ENCODE measurements at places on chromosomes 2 and 18.

- DNase-seq: no peak
Measured at GRCh38 chr2:60303680-60304079, 249.8 kb downstream of the BCL11A start.

- no peak for DNase-seq
Measured at GRCh38 chr18:36392164-36392978, 94.9 kb downstream of the FHOD3 start.

DNA sequence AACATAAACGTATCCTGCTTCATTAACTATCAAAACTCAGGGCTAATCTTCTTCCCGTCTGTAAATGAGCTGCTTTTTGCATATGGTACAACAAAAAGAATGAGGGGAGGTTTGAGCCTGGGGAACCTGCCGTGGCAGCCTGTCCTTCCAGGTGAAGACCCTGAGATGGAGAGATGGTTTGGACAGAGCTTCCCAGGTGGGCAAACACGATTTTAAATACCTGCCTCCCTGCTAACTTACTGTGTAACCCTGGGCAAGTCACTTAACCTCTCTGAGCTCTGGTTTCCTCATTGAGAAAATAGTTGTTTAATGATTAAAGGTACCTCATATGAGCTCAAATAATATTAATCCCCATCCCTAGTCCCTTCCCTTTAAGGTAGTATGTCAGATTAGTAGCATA lies 9.0 kb downstream of the EMX1 start:
- no peak for DNase-seq

GRCh38 chr2:190355968-190356644 lies 12.7 kb downstream of the INPP1 start:
- no peak for DNase-seq

DNA sequence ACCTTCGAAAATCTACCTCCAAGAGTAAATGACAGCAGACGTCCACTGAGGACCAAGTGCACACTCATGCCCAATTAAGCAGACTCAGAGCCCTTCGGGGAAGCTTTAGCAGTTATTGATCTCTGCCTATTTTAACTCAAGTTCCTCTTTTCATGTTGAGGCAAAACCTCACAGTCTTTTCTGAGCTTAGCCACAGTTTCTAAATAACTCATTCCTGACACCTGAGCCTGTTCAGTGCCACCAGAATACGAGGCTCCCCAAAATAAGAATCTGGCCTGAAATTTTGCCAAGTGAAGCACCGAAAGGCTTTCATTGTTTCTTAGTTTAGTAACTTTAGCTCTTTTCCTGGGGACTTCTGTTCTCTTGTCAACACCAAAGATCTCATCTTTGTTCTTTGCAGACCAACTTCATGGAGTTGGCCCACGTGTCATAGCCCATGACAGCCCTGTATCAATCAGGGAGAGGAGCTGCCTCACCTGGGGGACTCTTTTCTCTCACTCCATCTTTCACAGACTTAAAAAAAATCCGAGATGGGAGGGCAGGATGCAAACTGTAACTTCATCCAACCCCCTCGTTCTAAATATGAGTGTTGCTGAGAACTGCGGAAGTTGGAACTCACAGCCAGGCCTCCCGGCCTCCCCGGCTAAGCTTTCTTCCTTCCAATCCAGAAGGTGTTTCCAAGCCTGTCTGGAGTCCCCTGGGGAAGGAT lies 22.2 kb downstream of the INPP5D start:
- DNase-seq: no peak

GRCh38 chr2:214946949-214947348 lies 137.5 kb upstream of the BARD1 start:
- DNase-seq: no peak

- no peak for DNase-seq
Measured at GRCh38 chr2:219010162-219010756, 17.0 kb upstream of the CRYBA2 start.

- no peak for DNase-seq
Measured at GRCh38 chr2:143471550-143471949, 342.3 kb downstream of the ARHGAP15 start.

GRCh38 chr18:48037481-48038271 lies 107.2 kb upstream of the SMAD2 start:
- DNase-seq: no peak

- no peak for DNase-seq
Measured at GRCh38 chr18:10081492-10081891, 167.7 kb downstream of the VAPA start.

GRCh38 chr2:47088371-47089082 lies 66.6 kb downstream of the STPG4 start:
- DNase-seq: no peak

- DNase-seq: no peak
Measured at GRCh38 chr2:118968042-118968441, 26.0 kb downstream of the MARCO start.

GRCh38 chr2:19349911-19350677 lies 8.3 kb downstream of the OSR1 start:
- DNase-seq: no peak

DNA sequence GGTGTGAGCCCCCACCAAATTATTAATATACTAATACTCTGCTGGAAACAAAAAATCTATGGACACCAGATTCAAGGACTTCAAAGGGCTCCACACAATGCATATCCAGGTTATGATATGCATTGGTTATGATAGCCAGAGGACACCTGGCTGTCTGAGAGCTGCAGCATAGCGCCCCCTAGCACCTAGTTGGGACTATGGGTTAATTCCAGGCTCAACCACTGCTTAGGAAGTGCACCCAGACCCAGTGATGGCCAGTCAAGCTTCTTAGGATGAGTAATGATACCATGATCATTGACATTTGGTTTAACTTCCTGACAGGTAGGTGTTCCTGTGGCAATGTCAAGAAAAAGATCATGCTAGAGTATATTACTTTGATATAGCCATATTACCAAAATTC lies 3.8 kb upstream of the FRZB start:
- no peak for DNase-seq

GRCh38 chr2:20879221-20879620 lies 56.3 kb upstream of the LDAH start:
- no peak for DNase-seq

- no peak for DNase-seq
Measured at GRCh38 chr2:98793897-98794830, 63.2 kb upstream of the MGAT4A start.

DNA sequence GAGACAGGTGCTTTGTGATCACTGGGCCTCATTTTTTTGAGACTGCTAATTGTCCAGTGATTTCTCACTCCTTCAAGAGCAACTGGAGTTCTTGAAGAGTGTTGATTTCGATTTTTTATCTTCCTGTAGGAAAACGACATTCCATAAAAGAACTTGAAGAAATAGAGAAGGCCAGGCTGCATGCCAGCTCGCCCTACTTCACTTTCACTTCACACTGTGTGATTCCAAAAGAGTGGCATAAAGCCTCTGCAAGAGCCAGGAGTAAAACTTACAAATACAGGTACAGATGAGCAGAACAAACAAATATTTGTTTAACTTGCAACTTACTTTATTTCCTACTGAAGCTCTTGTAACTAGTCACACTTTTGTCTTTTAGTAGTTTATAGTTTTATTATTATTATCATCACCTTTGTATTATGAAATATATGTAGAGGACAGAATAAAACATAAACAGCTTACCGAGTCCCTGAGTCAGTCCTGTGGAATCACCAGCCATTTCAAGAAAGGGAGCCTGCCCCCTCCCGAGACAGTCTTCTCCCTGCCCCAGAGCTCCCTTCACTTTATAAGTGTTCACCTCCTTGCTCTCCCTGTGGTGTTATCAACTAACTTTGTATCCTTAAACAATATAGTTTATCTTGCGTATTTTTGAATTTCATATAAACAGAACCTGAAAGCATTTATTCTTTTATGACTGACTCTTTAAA lies 8.7 kb downstream of the FAM228A start:
- DNase-seq: no peak

DNA sequence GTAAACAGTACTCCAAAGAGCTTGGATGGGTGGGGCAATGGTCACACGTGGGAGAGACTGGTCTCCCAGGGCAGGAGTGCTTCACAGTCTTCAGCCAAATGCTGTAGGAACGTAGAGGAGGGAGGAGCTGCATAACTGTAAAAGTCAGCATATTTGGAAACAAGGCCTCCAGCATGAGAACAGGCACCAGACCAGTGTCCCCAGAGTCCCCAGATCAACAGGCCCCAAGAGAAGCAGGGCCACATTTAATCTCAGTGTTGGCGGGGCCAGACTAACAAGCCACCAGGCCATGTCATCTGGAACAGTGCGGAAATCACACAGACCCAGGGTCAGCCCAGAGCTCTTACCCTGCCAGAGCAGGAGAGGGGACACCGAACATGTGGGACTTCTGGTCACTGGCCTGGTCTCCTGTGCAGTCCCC lies 63.2 kb downstream of the ADCY3 start:
- no peak for DNase-seq

- DNase-seq: no peak
Measured at GRCh38 chr2:35365859-35366258, 989.7 kb upstream of the CRIM1 start.

GRCh38 chr2:16639431-16639830 lies 26.2 kb downstream of the CYRIA start:
- DNase-seq: no peak

GRCh38 chr2:12330916-12331315 lies 385.8 kb upstream of the TRIB2 start:
- DNase-seq: no peak

DNA sequence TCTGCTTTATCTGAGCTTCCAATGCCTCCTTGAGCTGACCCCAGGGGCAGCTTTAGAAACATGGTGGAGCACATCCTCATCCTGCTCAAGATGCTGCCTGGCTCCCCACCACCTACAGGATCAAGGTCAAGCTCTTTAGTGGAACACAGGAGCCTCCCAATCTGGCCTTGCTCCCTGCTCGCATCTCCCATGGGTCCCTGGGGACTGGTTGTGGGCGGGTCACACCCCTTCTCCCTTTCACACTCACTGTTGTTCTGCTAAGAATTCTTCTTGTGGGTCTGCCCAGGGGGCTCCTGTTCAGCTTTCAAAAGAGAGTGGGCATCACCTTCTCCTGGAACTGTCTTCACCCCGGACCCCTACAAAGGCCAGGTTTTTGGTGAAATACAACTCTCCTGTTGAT lies 8.4 kb upstream of the NT5DC4 start:
- DNase-seq: no peak

- no peak for DNase-seq
Measured at GRCh38 chr2:235500761-235501672, 7.2 kb downstream of the AGAP1 start.

- DNase-seq: no peak
Measured at GRCh38 chr2:207395535-207396251, 134.1 kb upstream of the CREB1 start.

- no peak for DNase-seq
Measured at GRCh38 chr2:62382122-62382521, 123.9 kb downstream of the TMEM17 start.

DNA sequence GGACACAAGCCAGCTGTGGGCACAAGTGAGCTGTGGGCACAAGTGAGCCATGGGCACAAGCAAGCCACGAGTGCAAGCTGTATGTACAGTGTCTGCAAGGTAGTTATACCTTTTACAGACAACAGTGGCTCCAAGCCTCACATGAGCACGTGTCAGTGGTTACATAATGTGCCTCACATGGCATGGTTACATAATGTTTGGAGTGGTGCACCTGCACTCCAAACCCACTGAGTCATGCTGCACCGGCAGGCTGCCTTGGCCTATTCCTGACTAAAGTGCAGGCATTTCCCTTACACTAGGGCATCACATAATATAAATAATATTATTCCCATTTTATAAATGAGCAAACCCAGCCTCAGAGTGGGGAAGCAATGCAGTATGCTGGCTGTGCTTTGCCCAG lies 62.6 kb downstream of the MARCO start:
- DNase-seq: no peak

GRCh38 chr2:120410487-120410886 lies 64.6 kb downstream of the INHBB start:
- DNase-seq: no peak

GRCh38 chr2:196823750-196824522 lies 14.8 kb upstream of the C2orf66 start:
- no peak for DNase-seq

GRCh38 chr18:51520676-51521180 lies 323.2 kb upstream of the MEX3C start:
- DNase-seq: no peak

DNA sequence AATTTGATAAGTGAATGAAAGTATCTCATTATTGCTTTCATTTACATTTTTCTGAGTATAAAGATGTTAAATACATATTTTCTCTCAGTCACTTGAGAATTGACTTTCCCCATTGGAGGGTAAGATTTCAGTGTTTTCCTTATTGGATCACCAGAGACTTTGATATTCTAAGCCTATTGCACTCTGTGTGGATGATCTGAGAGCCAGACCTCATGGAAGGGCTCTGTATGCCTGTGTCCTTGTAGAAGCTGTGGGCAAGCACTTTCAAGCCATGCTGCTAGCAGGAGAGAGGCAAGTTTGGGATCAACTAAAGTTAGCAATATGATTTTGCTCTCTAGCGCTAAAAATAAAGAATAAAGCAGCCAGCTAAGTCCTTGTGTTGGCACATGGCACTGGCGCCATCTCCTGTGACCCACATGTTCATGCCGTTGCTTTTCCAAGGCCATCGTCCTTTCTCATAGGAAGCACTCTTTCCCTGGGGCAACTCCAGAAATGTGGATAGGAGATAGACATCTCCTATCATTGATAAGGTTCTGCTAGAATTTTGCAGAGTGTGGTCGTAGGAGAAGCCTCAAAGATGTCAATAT lies 72.6 kb downstream of the AOX1 start:
- no peak for DNase-seq

DNA sequence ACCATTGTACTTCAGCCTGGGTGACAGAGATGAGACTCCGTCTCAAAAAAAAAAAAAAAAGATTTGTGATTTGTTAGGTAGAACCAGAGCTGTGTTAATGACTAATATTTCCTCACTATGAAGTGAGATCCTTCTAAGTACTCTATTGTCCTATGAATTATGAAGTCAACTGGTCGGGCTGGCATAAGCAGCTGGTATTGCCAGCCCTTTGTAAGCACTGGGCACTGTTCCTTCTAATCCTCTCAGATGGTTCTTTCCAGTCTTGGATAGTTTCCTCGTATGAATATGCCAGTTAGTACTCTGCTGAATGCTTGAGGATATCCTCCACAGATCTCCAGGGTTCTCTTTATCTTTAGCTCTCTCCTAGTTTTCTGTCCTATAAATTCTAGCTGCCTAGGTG lies 223.1 kb upstream of the SP5 start:
- no peak for DNase-seq

GRCh38 chr2:179995741-179996515 lies 11.2 kb downstream of the CWC22 start:
- no peak for DNase-seq

GRCh38 chr2:241885291-241885945 lies 15.9 kb downstream of the RTP5 start:
- DNase-seq: no peak
